Vein endothelial cell (primary cell): ENCODE measurements at places on chromosomes 5 and 9. TPM values are rescaled to one million over a fixed set of nuclear protein-coding genes. Genes with fewer than 3 reads are reported as not detected.

The OR1Q1 gene
- total RNA-seq, result not detected in 2 replicates

The CNTNAP3B gene
- total RNA-seq, result 163 and 228 TPM in 2 replicates

The TEX48 gene
- not detected in 2 replicates for total RNA-seq

The ZNF462 gene
- total RNA-seq, result 17.4 and 18.0 TPM in 2 replicates

The OXCT1 gene
- total RNA-seq, result 26.1 and 35.3 TPM in 2 replicates

The ACSL6 gene
- not detected in 2 replicates for total RNA-seq

The CNTNAP3 gene
- 87.5 and 102 TPM in 2 replicates for total RNA-seq

The IL4 gene
- total RNA-seq, result not detected in 2 replicates

The SPATA31D4 gene
- total RNA-seq, result not detected in 2 replicates

The VPS13A gene
- total RNA-seq, result 45.4 and 47.4 TPM in 2 replicates

The SV2C gene
- not detected in 2 replicates for total RNA-seq

The SMIM3 gene
- 2.0 and 3.9 TPM in 2 replicates for total RNA-seq

The PCDHGA10 gene
- 8.8 and 9.6 TPM in 2 replicates for total RNA-seq

The ZMYND19 gene
- 14.7 and 18.4 TPM in 2 replicates for total RNA-seq

The ADAM19 gene
- total RNA-seq, result 35.9 and 60.1 TPM in 2 replicates

The SH3PXD2B gene
- total RNA-seq, result 40.8 and 48.3 TPM in 2 replicates

The CD14 gene
- total RNA-seq, result 0.57 TPM in 1 of 2 replicates, not detected in the other

The LOX gene
- total RNA-seq, result 41.8 and 67.1 TPM in 2 replicates

The DMRT3 gene
- total RNA-seq, result not detected in 2 replicates

The DMRT2 gene
- total RNA-seq, result not detected in 2 replicates

The KLF9 gene
- total RNA-seq, result 17.3 and 17.7 TPM in 2 replicates

The LECT2 gene
- total RNA-seq, result not detected in 2 replicates

The PTCH1 gene
- 6.5 and 9.9 TPM in 2 replicates for total RNA-seq

The MAT2B gene
- total RNA-seq, result 82.3 and 105 TPM in 2 replicates

The TMEM141 gene
- 51.0 and 63.0 TPM in 2 replicates for total RNA-seq

The ORM2 gene
- not detected in 2 replicates for total RNA-seq

The CD180 gene
- total RNA-seq, result not detected in 2 replicates

The ESM1 gene
- 181 and 274 TPM in 2 replicates for total RNA-seq

The LCN1 gene
- total RNA-seq, result not detected in 2 replicates

The TRIP13 gene
- 25.2 and 35.3 TPM in 2 replicates for total RNA-seq

The SAXO1 gene
- total RNA-seq, result not detected in 2 replicates

The TSLP gene
- not detected in 2 replicates for total RNA-seq

The EPB41L4B gene
- total RNA-seq, result 0.98 and 1.3 TPM in 2 replicates

The LCP2 gene
- total RNA-seq, result 2.2 TPM in 1 of 2 replicates, not detected in the other

The TAS2R1 gene
- not detected in 2 replicates for total RNA-seq

The IL11RA gene
- 7.8 and 12.4 TPM in 2 replicates for total RNA-seq

The SHISAL2B gene
- total RNA-seq, result not detected in 2 replicates

The ZNF366 gene
- total RNA-seq, result 3.6 and 18.2 TPM in 2 replicates

The GPX8 gene
- 80.4 and 84.5 TPM in 2 replicates for total RNA-seq

The FOXD4L3 gene
- total RNA-seq, result not detected in 2 replicates

The KIF3A gene
- total RNA-seq, result 7.5 and 9.1 TPM in 2 replicates

The ORM1 gene
- not detected in 2 replicates for total RNA-seq

The FAM78A gene
- total RNA-seq, result 6.5 and 7.5 TPM in 2 replicates

The B4GALT1 gene
- total RNA-seq, result 21.4 and 24.8 TPM in 2 replicates

The CAPSL gene
- total RNA-seq, result not detected in 2 replicates

The SLC6A7 gene
- total RNA-seq, result not detected in 2 replicates

The PCDHGA6 gene
- total RNA-seq, result 6.0 and 7.2 TPM in 2 replicates

The SH3TC2 gene
- total RNA-seq, result 15.4 and 19.3 TPM in 2 replicates

The COL5A1 gene
- total RNA-seq, result 44.7 and 91.1 TPM in 2 replicates
